Activated CD8-positive, alpha-beta T cell treated with anti-CD3 and anti-CD28 coated beads, Interleukin-2, amount 10 ng/mL, durations not matched to agents 7 days and 5 days (primary cell): ENCODE measurements at places on chromosomes 13 and 19.

DNA sequence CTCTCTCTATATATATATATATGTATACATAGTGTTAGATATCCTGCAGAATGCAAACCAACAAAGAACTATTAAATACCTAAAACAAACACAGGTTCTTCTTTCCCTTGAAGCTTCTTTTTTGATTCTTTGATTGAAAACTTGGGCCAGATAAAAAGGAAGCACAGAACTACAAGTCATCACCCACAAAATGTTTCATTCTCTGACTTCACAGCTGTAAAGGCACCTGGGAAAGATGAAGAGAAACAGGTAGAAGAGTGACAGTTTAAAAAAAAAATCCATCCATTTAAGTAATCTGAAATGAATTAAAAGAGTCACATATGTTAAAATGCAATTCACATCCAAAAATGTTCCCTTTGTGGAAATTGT is 90.7 kb upstream of the FNDC3A start:
- peaks cover 7% of the 10 kb centered on the region for H3K36me3 ChIP-seq
- no peaks in the 10 kb centered on the region for H3K27me3 ChIP-seq
- H3K27ac ChIP-seq: no peak overlapping the region
- DNase-seq: no peak
- no peak overlapping the region for H3K4me3 ChIP-seq

- no peak for DNase-seq
- peaks cover 4% of the 10 kb centered on the region for H3K4me1 ChIP-seq
- no peak overlapping the region for H3K4me3 ChIP-seq
Measured at GRCh38 chr13:20715330-20715712, 11.8 kb downstream of the IL17D start.

DNA sequence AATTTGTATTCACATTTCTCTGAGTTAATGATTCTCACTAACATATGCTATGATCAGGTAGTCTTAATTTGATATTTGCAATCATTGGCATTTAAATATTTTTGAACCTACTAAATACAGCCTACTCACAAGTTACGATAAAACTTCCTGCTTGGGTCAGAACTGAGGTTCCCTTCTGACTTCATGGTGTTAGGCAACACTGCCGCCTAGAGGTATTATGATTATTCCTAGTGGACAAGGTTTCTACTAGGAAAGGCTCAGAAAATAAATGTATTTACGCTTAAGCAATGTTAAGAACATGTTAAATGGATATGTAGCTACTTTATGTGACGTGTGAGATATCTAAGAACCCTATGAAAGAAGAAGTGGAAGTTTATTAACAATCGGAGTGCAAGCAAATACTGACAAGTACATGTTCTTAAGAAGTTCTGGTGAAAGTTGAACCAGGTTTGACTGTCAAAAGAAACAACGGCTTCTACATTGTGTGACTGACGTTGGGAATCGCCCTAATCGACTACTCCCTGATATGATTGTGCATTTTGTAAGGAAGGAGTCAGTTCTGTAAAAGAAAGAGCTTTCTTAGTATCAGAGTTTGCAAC is 1395.8 kb downstream of the SLITRK5 start:
- no peaks in the 10 kb centered on the region for H3K36me3 ChIP-seq
- peak; percentile 37 for DNase-seq

GRCh38 chr13:37138169-37138568 is 32.7 kb upstream of the CSNK1A1L start:
- H3K4me3 ChIP-seq: no peak overlapping the region
- no peaks in the 10 kb centered on the region for H3K27me3 ChIP-seq
- H3K27ac ChIP-seq: no peak overlapping the region
- H3K4me1 ChIP-seq: no peaks in the 10 kb centered on the region

DNA sequence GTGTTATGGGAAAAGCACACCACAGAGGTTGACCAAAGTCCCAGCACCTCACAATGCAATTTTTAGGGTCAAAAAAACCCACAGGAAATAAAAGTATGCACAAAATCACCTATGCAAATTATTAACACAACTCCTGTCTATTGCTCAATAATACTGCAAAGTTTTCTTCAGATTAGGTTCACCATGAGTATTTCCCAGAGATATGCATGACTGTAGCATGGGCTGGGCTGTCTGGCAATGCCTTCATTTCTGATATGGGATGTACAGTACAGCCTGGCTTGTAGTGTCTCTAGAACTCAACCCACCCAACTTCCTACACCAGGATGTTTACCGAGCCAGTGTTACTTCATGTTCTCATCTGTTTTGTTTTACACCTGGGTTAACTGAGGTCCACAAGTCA is 698.7 kb upstream of the ARGLU1 start:
- no peak overlapping the region for H3K4me3 ChIP-seq
- no peak for DNase-seq
- peaks cover 3% of the 10 kb centered on the region for H3K4me1 ChIP-seq
- H3K27ac ChIP-seq: no peak overlapping the region

- H3K4me1 ChIP-seq: no peaks in the 10 kb centered on the region
- H3K27me3 ChIP-seq: peaks cover 2% of the 10 kb centered on the region
- H3K4me3 ChIP-seq: no peak overlapping the region
- H3K36me3 ChIP-seq: no peaks in the 10 kb centered on the region
- DNase-seq: no peak
Measured at GRCh38 chr19:31174948-31175347, 174.3 kb downstream of the TSHZ3 start.

DNA sequence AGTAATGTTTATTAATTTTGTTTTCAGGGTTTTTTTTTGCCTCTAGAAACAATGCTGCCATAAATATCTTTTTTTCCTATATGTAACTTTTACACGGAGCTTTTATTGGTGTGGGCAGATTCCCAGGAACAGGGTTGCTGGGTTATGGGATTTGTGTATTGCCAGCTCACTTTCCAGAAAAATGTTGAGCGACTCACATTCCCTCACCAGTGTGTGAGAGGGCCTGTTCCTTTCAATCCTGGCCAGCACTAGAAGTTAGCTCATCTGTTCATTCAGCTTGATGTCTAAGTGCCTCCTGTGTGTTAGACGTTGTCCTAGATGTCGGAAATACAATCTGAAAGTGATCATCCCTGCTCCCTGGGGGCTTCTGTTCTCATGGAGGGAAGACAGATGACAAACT is 2.6 kb downstream of the ZNF71 start:
- peaks cover 59% of the 10 kb centered on the region for H3K36me3 ChIP-seq
- no peak overlapping the region for H3K27ac ChIP-seq
- peaks cover 14% of the 10 kb centered on the region for H3K4me1 ChIP-seq
- no peak for DNase-seq

DNA sequence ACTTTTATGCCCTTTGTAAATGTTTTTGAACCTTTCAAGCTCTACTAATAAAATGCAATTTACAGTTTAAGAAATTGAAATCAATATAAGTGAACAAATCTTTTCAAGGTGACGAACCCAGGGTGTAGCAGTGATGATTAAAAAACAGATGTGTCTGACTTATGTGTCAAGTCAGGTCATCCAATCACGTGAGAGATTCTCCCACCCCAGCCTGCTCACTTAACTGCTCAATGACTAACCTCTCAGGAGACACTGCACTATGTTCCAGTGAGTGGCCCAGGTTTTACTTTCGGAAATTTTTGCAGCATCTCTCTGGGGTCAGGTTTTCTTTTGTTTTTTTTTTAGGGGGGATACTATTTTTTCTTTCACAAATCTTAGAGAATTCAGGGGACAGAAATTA is 60.7 kb downstream of the ZNF429 start:
- no peaks in the 10 kb centered on the region for H3K27me3 ChIP-seq
- peaks cover 56% of the 10 kb centered on the region for H3K36me3 ChIP-seq
- H3K4me3 ChIP-seq: no peak overlapping the region
- DNase-seq: no peak
- peaks cover 18% of the 10 kb centered on the region for H3K4me1 ChIP-seq

DNA sequence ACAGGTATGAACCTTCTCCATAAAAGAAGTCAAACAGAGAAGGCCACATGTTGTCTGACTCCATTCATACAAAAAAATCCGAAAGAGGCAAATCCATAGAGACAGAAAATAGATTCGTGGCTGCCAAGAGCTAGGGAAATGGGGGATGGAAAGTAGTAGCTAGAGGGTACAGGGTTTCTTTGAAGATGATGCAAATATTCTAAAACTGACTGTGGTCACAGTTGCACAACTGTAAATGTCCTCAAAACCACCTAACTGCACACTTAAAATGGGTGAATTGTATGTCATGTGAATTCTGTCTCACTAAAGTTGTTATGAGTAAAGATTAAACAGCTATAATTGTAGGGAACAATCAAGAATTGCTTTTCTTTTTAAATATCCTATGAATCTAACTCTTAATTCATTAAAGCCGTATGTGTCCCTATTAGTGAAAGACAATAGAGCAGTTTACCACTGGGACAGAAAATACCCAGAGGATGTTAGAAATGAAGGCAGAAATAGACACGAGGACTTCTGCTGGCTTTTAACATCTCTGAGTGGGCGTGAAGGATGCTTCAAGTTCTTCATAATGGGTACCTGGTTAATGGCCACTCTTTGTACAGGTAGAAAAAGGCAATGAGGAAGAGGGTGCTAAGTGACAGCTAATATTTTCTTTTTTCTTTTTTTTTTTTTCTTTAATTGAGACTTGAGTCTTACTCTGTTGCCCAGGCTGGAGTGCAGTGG is 21.2 kb downstream of the INSR start:
- no peak overlapping the region for H3K4me3 ChIP-seq
- no peak overlapping the region for H3K27ac ChIP-seq
- peaks cover 2% of the 10 kb centered on the region for H3K27me3 ChIP-seq
- no peaks in the 10 kb centered on the region for H3K36me3 ChIP-seq
- no peak for DNase-seq

GRCh38 chr13:31982124-31982523 is 49.5 kb upstream of the FRY start:
- H3K4me3 ChIP-seq: no peak overlapping the region
- no peak for DNase-seq
- H3K27ac ChIP-seq: no peak overlapping the region
- H3K4me1 ChIP-seq: no peaks in the 10 kb centered on the region
- H3K36me3 ChIP-seq: no peaks in the 10 kb centered on the region

DNA sequence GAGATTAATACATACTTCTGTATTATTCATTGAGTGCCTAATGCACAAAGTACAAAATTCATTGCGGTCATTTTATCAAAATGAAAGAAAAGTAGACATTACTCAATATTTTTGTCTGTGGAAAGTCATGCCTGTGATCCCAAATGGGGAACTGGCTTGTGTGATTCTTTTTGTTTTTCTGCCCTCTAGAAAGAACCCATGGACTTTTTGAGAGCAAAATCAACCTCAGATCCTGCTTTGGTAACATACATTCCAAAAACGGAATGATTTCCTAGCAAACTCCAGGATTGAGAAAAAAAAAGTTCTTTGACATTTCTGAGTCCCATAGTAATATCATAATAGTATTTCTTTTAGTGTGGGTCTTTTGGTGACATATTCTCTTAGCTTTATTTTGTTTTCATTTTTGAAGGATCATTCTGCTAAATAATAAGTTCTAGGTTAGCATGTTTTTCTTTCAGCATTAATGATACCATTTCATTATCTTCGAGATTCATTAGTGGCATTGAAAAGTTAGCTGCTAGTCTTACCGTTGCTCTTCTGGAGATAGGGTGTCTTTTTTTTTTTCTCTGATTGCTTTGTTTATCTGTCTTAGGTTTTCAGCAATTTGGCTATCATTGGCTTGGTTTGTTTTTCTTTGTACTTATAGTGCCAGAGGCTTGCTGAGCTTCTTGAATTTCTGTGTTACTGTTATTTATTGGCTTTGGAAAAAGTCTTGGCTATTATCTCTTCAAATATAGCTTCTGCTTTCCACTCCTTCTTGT is 102.4 kb upstream of the CSNK1A1L start:
- no peaks in the 10 kb centered on the region for H3K4me1 ChIP-seq
- no peaks in the 10 kb centered on the region for H3K27me3 ChIP-seq
- H3K27ac ChIP-seq: no peak overlapping the region
- no peak overlapping the region for H3K4me3 ChIP-seq
